PC-3 (cell line): ENCODE measurements at places on chromosomes 2 and 18. TPM values are rescaled to one million over a fixed set of nuclear protein-coding genes. Genes with fewer than 3 reads are reported as not detected.

Gene CCDC150
- total RNA-seq, result 13.1 and 15.6 TPM in 2 replicates

Gene IL1RN
- 1.3 and 8.2 TPM in 2 replicates for total RNA-seq

Gene DSG2
- total RNA-seq, result 17.2 and 21.1 TPM in 2 replicates

Gene INPP4A
- total RNA-seq, result 23.4 and 28.6 TPM in 2 replicates

Gene LRP2
- not detected in 2 replicates for total RNA-seq

Gene DCC
- not detected in 2 replicates for total RNA-seq

Gene DSG3
- not detected in 2 replicates for total RNA-seq

Gene AGXT
- total RNA-seq, result not detected in 2 replicates

Gene FAM237A
- not detected in 2 replicates for total RNA-seq

Gene GPR45
- not detected in 2 replicates for total RNA-seq

Gene CCDC148
- total RNA-seq, result 0.11 and 0.46 TPM in 2 replicates

Gene ECEL1
- not detected in 2 replicates for total RNA-seq
